ENCODE measurements at places on chromosomes 7 and 10.

DNA sequence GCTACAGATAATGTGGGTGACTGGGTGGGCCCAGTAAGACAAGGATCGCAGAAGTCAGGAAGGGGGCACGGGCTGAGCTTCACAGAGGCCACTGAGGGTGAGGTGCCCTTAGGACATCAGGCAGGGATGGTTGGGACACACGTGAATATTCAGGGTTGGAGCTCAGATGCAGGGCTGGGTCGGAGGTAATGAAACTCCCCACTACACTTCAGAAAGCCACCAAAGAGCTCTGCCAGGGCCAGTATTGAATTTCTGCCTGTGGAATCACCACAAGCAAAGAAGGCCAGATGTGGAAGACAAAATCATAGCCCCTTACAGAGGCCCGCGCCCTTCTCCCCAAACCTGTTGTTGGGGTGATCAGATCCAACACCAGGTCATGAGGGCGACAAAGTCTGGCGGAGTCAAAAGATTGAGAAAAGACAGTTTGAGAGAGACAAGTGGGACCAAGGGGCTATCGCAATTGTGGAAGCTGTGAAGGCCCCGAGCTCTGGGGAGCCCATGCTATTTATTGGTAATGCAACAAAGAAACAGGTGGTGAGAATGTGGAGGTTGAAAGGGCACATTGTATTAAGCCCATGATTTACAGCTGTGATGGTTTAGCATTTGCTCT is 42.4 kb downstream of the STRA8 start:
- DNase-seq: no peak

DNA sequence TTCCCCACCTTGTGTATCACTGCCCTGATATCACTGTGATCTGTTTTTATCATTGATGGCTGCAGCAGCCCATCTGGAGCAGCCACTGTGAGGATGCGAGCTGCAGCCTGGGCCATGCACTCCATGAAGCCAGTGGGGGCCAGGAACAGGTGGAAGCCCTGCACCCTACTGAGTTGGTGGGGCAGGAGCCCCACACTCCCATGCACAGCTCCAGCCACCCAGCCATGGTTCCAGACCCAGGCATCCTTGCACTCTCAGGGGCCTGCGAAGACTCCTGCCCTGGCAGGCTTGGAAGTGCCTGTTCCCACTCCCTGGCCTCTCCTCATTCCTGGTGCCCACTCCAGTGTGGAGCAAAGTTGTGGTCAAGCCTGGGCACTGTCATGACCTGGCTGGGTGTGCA is 424.0 kb upstream of the FZD8 start:
- no peak for DNase-seq

- no peak for DNase-seq
Observed at GRCh38 chr7:42605406-42606192, 306.3 kb downstream of the C7orf25 start.

DNA sequence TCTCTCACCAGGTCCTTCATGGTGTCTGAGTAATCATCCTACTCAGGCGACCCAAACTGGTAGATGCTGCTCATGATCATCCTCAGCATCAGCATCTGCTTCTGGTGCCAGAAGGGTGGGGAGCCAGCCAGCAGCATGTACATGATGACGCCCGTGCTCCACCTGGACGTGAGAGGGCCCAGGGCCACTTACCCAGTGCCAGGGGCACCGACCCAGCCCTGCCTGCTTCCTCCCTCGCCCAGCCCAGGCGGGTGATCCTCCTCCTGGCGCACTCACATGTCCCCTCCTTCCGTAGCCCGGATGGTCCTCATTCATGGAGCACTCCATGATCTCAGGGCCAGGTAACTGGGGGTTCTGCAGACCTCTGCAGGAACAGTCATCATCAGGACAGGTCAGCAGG is 764.8 kb upstream of the ZNF722 start:
- DNase-seq: no peak

GRCh38 chr7:106793015-106793975 is 71.8 kb upstream of the PIK3CG start:
- peak; percentile 49 for DNase-seq

- DNase-seq: no peak
Observed at GRCh38 chr10:93958834-93959233, 34.9 kb upstream of the PLCE1 start.

GRCh38 chr7:76254781-76255180 is 47.7 kb upstream of the HSPB1 start:
- DNase-seq: no peak

DNA sequence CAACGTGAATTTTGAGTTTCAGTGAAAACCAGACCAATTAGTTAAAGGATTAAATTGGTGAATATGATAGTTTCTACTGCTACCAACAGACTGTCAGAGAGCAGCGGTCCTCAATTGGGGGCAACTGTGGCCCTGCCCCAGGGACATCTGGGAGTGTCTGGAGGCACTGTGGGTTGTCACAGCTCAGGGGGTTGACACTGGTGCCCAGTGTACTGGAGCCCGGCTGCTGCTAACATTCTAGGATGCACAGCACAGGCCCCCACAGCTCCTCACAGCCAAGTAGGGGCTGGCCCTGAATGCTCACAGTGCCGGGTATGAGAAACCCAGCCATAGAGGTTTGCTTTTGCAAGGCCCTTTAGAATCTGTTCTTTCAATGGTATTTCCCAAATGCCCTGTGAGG is 84.1 kb upstream of the CXCL12 start:
- no peak for DNase-seq

DNA sequence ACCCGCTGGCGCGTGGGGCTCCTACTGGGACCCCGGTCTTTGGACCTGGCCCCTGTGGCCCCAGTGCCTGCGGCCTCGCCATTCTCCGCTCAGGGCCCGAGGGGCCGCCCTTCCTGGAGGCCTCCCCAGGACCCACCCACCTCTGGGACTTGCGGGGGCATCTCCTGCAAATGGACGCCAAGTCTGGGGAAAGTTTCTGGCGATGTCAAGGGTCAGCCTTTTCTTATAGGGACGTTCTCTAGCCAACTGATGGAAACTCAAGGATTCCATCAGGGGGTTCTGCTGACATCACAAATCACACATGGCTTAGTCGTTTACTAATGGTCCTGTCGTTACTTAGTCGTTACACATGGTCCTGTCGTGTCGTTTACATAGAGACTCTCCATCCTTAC is 57.7 kb upstream of the RHOBTB1 start:
- DNase-seq: no peak

GRCh38 chr10:131017566-131018285 is 293.8 kb downstream of the TCERG1L start:
- DNase-seq: no peak

- DNase-seq: no peak
Observed at GRCh38 chr10:17836942-17837341, 27.8 kb downstream of the MRC1 start.

GRCh38 chr7:47591655-47592572 is 10.0 kb upstream of the TNS3 start:
- no peak for DNase-seq

- peak; percentile 81 for DNase-seq
Observed at GRCh38 chr10:120948889-120949608, 97.9 kb downstream of the WDR11 start.

DNA sequence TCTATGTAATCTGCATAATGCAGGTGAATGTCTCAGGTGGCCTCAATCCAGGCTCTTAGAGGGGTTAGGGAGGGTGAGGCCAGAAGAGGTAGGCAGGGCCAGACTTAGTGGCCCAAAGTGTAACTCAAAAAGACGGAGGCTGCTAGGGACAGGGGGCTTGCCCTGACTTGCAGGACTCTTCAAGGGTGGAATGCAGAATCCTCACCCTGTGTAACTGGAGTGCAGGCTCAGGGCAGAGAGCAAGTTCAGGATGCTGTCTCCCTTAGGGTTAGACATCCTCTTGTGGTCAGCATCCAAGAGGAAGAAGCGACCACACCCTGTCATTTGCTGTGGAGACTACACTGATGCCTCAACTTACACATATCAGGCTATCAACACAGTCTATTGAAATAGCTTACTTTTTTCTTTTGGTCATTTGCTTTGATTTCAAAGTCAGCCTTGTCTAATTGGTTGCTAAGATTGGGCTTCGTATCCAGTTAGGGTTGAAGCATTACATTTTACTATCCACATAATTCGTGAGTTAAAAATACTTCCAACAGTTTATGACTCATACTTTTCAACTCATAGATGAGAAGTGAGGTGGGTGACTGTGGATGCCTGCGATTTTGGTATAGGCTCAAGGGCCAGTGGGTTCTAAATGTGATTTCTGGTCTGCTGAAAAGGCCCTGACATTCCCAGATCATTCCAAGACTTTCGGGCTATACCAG is 563.6 kb downstream of the SUGCT start:
- no peak for DNase-seq

GRCh38 chr7:12831024-12831423 is 143.6 kb downstream of the ARL4A start:
- no peak for DNase-seq

DNA sequence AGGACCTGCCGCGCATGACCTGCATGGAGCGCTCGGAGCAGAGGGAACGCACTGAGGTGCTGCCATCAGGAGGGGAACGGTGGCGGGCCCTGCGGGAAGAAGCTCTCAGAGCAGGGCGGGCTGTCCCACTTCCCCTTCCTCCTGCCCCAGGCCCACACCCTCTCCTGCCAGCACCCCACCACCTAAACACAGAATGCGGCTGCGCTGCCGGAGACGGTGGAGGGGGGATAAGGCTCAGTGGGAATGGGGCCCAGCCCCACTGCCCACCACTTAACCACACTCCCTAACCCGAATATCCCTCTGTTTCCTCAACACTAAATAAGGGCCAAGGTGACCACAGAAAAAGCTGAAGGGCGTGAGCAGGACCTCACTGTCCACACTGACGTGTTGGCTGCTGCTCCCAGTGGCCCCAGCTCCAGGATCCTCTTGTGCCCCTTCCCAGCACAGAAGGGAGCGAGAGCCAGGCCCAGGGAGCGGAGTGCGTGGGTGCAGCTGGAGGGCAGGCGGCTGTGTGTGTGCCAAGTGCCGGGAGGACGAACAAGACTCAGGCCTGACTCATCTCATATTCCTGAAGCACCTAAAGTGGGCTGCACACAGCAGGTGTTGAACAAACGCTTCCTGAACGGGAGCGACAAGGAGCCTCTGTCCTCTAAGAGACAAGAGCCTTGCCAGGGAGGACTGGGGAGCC is 116.8 kb downstream of the MAD1L1 start:
- peak; percentile 76 for DNase-seq

GRCh38 chr7:79911420-79911819 is 223.2 kb upstream of the GNAI1 start:
- no peak for DNase-seq

DNA sequence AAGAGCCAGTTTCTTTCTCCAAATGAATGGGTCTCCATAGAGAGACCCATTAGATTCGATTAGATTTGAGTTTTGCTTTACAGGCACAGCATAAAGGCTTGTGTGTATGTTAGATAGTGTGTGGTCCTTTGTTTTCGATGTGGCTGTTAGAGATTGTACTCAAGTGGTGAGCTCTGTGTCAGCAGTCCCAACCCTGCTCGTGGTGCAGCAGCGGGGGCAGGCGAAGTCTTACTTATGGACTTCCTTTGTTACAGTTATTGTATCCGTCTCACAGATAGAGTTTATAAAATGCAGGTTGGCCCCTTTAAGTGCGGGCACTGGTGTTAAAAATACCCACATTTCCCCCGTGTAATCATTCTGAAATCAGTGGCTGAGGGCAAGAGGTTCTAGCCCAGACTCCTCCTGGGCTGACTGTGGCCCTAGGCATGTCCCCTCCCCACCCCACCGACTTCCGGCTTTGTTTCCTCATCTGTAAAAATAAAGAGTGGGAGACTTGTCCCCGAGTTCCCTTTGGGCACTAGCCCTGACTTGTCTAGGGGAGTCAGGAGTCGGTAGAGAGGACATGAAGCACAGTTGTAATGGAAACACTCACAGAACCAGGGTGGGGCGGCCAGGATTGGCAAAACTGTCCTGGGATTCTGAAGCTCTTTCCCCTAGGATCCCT is 28.6 kb downstream of the MTURN start:
- no peak for DNase-seq

DNA sequence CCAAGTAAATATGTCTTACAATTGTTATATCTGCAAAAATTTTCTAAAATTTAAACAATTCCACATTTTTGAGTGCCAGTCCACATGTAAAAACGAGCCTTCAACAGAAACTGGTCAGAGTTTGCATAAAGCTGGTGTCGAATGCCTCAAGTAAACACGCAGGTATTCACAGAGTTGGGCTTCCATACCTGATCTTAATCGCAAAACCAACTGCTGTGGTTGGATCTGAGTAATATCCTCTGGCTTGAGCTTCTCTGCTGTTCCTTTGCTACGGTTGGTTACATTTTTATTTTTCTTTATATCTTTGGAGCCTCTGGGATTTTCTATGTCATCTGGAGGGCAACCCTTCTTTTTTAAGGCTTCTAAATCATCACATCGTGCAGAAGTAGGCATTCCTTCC is 28.4 kb downstream of the ITGB1 start:
- DNase-seq: no peak

- no peak for DNase-seq
Observed at GRCh38 chr10:73522263-73522662, 26.4 kb upstream of the PPP3CB start.

DNA sequence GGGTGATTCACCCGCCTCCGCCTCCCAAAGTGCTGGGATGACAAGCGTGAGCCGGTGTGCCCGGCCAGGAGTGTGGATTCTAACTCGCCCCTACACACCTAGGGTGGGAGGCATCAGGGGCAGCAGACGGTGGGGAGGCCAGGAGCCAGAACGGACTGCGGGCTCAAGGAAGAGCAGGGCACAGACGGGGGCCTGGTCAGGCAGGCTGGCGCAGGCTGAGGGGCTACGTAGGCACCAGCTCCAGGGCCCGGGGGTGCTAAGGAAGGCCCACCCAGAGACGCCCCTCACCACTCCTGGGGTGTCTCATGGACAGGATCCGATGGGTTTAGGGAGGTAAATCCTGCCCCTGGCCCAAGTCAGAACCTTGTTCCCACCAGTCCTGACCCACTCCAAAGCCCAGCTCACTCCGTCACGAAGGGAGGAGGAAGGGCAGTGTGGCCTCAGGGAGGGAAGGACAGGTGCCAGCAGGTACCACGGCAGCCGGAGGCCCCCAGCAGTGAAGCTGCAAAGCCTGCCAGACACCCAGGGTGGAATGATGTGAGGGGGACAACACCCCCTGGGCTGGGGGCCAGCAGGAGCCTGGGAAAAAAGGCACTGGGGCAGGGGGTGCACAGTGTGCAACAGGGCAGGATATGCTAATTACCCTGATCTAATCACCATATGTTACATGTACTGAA is 251.4 kb downstream of the MAD1L1 start:
- DNase-seq: no peak

- no peak for DNase-seq
Observed at GRCh38 chr10:17660921-17661320, 17.0 kb downstream of the STAM start.

All from common myeloid progenitor, CD34-positive (primary cell).